ENCODE measurements at places on chromosomes 2 and 18.
A peak's percentile ranks its signal among the peaks of the same experiment; 100 is the strongest.

DNA sequence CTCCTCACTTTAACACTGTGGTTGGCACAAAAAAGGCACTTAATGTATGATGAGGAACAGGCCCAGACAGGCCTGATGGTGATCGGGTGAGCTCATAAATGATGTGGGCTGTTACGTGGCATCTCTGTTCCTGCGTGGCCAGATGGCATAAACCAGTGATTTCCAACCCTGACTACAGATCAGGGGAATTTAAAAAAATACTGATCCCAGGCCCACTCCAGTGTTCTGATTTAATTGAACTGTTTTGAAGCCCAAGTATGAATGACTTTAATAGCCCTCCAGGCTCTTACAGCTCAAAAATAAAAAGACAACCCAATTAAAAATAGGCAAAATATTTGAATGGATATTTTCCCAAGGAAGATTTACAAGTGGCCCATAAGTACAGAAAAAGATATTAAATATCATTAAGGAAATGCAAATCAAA is 48.2 kb downstream of the LIPG start:
- no peak for DNase-seq

DNA sequence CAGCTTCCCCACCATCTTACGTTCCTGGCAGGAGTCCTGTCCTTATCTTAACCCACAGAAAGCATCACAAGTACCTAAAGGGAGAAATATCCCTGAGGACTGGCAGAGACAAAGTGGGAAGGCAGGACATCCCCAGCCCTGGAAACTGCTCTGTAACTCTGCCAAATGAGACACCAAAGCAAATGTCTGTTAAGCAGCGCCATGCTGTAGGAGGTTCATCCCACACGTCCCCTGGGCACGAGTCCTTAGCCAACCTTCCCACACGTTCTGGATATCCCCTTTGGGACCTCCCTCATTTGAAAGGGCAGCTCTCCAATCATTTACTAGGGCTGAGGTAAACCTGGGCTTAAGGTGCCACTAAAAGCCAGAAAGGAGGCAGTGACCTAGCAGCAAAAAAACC is 207.2 kb downstream of the ATAD2B start:
- no peak for DNase-seq

- DNase-seq: peak; percentile 57
Measured at GRCh38 chr18:79000997-79001396, 21.4 kb downstream of the SALL3 start.

GRCh38 chr2:207133820-207134519 is 31.8 kb downstream of the KLF7 start:
- no peak for DNase-seq

DNA sequence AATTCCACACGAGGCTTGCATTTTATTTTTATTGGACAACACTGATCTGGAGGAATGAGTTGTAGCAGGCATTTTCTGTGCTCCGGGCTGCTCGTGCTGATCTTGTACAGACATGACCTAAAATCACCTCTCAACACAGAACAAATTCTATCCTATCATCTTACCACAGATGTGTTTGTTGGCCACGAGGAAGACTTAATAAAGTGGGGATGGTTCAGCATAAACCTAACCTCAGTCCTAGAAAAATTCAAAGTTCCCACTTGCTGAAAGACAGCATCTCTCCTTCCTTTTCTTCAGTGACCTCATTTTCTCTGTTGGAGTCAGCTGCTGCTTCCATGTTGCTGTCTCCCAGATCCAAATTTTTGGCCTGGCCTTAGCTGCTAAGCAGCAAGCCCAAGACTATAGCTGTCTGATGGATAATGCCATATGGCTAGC is 45.3 kb downstream of the RBKS start:
- DNase-seq: no peak

GRCh38 chr18:51070545-51070944 is 40.5 kb downstream of the SMAD4 start:
- DNase-seq: no peak

- DNase-seq: peak; percentile 63
Measured at GRCh38 chr2:18611184-18611583, 21.8 kb upstream of the NT5C1B start.

DNA sequence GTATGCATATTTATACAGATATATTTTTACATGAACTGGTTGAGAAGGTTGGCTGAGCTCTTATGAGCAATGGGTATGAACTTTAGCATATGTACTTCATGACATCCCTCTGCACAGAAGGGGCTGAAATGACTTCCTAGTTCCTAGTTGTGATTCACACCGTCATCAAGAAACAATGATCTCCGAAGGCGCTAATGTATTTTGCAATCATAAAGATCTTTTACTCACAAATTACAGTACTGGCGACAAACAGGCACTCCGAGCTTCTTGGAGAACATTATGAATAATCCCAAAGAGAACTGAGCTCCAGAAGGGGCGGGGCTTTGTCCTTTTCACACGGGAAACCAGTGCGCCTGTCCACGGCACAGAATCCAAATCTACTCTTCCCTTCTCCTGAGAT is 18.1 kb downstream of the BCL2 start:
- DNase-seq: no peak

GRCh38 chr18:69215161-69215560 is 185.5 kb upstream of the DOK6 start:
- DNase-seq: no peak

DNA sequence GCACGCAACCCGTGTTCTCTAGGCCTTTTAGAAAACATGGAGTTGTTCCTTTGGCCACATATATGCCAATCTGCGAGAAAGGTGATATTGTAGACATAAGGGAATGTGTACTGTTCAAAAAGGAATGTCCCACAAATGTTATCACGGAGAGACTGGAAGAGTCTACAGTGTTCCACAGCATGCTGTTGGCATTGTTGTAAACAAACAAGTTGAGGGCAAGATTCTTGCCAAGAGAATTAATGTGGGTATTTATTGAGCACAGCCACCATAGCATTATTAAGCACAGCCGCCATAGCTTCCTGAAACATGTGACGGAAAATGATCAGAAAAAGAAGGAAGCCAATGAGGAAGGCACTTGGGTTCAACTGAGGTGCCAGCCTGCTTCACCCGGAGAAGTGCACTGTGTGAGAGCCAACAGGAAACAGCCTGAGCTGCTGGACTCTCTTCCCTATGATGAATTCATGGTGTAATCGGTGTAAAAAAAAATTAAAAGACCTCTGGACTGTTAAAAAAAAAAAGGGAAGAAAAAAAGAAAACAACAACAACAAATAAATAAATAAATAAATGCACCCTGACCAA is 29.0 kb upstream of the REL start:
- no peak for DNase-seq

DNA sequence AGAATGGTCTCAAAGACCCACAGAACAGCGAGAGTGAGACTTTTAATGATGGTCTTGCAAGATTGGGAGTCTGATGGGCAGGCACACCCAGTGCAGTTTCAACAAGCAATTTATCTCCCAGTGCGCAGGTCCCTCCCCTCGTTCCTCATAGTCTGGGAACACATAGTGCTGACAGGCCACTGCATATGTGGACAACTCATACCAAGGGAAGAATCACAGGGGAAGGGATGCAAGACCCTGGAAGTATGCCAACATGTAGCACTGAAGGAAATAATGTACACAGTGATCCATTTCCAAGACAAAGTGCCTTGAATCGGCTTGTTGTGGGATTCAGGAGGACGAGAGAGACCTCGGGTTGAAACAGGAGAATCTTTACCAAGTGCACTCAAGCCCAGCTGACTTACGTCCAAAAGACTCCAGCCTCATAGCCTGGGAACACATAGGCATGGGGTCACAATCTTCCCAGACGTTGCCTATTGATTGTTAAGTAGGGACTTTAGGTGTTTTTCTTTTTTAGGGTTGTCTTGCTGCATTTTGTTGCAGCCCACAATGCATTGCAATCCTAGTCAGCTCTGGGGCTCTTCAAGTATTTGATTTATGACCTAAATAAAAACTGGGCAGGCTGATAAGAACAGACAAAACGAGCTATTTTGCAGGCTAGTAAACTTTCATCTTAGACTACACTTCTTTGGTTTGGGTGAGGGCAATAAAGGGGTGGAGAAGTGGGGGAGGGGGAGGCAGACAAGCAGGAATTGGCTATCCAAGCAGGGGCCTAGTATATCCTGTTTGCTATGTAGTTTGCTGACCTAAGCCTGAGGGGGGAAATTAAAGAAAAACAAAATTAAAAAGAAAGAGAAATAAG is 24.7 kb upstream of the SERPINB5 start:
- DNase-seq: no peak

- DNase-seq: no peak
Measured at GRCh38 chr18:73980289-73980979, 167.2 kb downstream of the FBXO15 start.

DNA sequence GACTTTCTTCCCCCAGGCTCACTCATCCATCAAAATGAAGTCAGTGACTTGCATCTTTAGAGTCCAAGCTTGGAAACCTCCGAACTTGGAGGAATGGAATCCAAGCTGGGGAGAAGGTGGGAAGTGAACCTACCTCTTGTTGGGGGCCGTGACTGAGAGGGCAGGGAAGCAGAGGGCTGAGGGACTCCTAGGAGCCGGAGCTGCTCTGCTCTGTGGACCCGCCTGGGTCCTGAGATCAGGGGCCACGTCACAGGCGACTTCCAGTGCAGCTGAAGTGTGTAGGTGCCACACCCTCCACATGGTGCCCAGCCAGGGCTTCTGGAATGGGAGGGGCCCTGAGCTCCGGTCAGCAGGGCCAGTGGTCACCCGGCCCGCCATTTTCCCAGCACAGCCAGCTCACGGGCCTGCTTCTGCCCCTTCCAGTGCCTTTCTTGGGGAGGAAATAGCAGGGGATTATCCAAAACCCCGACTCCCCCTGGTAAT is 63.4 kb upstream of the OTOS start:
- no peak for DNase-seq

DNA sequence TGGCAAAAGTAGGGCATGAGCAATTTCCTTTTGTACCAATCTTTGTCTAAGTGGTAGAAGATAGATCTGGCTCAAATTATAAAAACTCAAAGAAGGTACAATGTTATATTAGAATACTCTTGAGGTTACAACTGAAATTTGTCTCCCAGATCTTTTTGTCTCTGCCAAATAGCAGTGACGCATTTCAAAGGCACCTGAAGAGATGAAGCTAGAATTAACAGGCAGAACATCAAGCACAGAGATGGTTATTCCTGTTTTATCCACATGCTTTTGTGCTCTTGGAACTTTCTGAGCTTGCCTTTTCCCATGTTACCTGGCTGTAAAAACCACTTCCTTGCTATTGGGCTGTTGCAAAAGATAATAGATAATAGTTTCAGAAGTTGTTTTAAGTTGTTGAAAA is 74.3 kb downstream of the GREB1L start:
- no peak for DNase-seq

DNA sequence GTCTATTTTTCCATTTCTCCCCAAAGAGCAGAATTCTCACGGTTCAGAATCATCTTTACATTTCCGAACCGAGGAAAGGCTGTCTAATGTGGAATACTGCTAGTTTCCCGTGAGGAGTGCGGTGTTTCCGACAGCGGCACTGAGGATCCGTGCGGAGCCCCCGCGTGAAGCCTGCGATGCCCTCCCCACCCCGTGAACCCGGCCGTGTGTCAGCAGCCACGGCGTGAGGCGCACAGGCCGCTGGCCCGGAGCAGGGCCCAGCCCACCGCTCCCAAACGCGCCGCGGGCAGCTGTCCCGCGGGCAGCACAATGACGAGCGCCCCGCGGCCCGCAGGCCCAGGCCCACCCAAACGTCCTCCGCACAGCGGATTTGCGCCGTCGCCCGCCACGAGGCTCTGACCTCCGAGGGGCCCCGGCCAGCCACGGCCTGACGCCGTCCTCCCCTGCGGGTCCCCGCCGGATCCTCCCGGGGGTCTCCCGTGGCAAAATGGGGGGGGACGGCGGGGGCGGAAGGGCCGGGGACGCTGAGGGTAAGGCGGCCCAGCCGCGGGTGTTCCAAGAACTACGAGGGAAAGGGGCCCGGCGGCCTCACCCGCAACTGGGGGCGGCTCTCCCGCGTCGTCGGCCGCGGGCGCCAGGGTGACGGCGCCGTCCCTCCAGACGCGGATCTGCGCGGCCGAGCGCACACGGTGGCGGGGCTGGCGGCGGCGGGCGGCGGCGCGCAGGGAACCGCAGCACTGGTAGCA is 796 bp downstream of the SPIRE1 start:
- DNase-seq: no peak

GRCh38 chr2:39218391-39218790 is 25.4 kb downstream of the CDKL4 start:
- no peak for DNase-seq

DNA sequence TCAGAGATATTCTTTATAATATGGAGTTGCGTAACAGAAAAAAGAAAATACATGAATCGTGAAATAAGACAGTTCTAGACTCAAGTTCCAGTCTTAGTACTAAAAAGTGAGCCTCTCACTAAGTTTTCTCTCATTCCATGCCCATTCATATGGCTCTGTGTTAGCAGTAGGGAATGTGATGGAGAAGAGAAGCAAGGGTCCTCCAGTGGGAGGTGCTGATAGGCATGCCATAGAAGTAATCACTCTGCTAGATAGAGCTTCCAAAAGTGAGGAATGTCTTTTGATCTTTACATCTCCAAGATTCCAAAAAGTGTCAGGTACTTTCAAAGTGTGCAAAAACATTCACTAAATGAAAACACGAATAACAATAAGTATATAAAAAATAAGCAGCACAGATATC is 678.4 kb downstream of the DCDC2C start:
- DNase-seq: no peak

GRCh38 chr18:44323125-44323524 is 357.6 kb upstream of the SETBP1 start:
- DNase-seq: no peak

GRCh38 chr18:51226068-51226467 is 28.6 kb upstream of the MEX3C start:
- no peak for DNase-seq

GRCh38 chr2:197378086-197378485 is 56.7 kb downstream of the SF3B1 start:
- no peak for DNase-seq

GRCh38 chr2:2057125-2057721 is 273.9 kb downstream of the MYT1L start:
- peak; percentile 38 for DNase-seq

- DNase-seq: no peak
Measured at GRCh38 chr2:36819095-36819711, 122.7 kb downstream of the VIT start.

- DNase-seq: peak; percentile 33
Measured at GRCh38 chr2:241882091-241882625, 12.6 kb downstream of the RTP5 start.

Data from NCI-H774 (cell line).